ENCODE measurements at places on chromosomes 2 and 18.
A peak's percentile ranks its signal among the peaks of the same experiment; 100 is the strongest.

GRCh38 chr2:138536302-138536701 lies 34.7 kb downstream of the SPOPL start:
- no peak for DNase-seq

- DNase-seq, result no peak
Observed at GRCh38 chr2:886072-887022, 64.3 kb upstream of the SNTG2 start.

- no peak for DNase-seq
Observed at GRCh38 chr18:3910512-3910911, 460.5 kb downstream of the TGIF1 start.

DNA sequence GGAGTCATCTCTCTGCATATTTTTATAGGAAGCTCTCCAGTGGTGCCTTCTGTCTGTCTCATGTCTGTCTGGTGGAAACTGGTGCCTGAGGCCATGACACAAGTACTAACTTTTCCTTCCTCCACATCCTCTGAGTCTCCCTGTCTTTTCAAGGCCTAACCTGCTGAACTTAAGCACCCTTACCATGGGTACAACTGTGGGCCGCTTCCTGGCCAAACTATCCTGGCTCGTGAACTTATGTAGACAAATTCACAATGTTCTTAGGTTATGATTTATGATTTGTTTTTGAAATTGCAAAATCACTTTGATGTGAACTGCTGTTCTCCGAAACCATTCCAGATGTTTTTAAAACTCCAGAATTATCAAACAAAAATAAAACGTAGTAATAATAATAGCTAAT lies 804.5 kb upstream of the POU3F3 start:
- no peak for DNase-seq

- DNase-seq, result no peak
Observed at GRCh38 chr2:21821672-21822227, 698.0 kb downstream of the TDRD15 start.

DNA sequence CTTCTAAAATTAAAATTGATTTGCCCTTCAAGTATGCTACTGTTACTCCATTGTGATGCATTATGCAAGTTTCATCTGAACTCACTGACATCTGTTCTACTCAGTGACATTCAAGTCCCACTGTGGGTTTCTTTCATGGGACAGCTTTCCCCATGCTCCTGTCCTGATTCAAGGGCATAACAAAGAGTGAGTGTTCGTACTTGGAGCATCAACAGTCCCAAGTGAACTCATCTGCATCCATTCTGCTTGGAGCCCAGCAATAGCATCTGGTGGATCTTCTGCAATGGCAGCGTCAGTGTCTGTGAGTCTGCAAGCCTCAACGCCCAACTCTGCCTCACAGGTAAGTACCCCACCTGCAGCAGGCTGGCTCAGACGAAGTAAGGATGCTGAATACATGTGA lies 27.5 kb downstream of the BUB1 start:
- DNase-seq, result no peak

DNA sequence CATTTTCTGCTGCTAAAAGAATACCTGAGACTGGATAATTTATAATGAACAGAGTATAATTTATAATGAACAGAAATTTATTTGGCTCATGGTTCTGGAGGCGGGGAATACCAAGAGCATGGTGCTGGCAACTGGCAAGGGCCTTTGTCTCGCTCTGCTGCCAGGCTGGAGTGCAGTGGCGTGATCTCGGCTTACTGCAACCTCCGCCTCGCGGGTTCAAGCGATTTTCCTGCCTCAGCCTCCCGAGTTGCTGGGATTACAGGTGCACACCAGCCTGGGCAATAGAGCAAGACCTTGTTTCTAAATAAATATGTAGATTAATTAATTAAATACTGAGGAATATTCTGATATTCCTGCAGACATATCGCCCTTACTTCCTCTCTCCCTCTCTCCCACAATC lies 1610.8 kb downstream of the SUCLG1 start:
- DNase-seq, result no peak

DNA sequence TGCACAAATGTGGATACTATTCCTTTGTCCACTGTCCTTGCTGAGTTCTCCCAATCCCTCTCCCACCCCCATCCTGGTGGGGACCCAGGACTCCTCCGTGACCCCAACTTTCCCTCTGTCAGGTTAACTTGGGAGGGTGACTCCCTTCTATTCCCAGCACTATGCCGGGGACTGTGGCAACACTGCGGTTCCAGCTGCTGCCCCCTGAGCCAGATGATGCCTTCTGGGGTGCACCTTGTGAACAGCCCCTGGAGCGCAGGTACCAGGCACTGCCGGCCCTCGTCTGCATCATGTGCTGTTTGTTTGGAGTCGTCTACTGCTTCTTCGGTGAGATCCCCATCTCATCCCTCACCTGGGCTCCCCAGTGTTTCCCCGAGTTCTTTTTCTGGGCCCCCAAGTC lies 739 bp downstream of the TMEM198 start:
- DNase-seq, result no peak

GRCh38 chr2:71675296-71675695 lies 221.9 kb downstream of the DYSF start:
- DNase-seq, result no peak

DNA sequence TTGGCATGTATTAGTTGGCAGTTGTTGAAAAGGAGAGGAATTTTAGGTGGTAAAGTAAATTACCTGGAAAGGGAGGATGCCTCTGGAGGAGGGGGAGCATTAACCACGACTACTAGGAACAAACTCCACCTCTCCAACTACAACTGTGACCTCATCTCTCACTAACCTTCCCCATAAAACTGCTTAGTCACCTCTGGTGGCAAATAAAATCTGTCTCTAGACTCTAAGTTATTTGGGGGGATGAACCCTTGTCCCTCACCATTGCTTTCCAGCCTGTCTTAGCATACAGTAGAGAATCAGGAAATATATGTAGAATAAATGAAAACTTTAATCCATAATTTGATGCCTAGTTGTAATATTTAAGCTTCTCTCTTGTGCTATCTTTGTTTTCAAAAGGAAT lies 27.6 kb upstream of the MYO1B start:
- peak; percentile 24 for DNase-seq

DNA sequence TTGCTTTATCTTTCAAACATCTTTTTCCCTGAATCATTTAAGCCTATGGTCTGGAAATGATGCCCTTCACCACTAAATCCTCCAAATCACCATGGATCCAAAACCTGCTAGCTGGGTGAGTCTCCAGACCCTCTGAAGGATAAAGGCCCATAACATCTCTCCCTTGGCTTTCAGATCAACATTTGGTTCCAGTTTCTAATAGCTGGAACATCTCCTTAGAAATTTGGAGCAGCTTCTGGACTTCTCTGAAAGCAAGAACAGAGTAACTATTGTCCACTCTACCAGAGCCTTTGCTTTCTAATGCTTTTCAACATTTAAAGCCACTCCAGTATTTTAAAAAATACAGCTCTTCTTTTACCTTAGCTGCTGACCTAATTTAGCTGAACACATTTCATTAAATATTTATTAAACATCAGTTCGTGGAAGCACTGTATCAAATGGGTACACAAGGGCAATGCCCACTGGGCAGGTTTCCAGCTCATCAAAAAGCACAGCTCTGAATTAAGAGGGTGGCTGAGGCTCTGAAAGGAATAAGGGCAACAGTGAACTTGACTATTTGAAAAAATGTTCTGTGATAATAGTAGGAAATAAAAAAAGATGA lies 75.3 kb downstream of the GALNT3 start:
- no peak for DNase-seq

DNA sequence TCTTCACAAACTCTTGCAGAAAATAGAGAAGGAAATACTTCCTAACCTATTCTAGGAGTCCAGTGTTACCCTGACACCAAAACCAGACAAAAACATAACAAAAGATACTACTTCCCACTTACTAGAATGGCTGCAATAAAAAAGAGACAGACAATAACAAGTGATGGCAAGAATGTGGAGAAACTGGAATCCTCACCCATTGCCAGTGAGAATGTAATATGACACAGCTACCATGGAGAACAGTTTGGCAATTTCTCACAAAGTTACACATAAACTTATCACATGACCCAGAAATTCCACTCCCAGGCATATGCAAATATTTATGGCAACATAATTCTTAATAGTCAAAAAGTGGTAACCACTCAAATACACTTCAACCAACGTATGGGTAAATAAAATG lies 209.8 kb upstream of the CTAGE1 start:
- no peak for DNase-seq

GRCh38 chr2:175103191-175103590 lies 64.8 kb downstream of the ATF2 start:
- no peak for DNase-seq

DNA sequence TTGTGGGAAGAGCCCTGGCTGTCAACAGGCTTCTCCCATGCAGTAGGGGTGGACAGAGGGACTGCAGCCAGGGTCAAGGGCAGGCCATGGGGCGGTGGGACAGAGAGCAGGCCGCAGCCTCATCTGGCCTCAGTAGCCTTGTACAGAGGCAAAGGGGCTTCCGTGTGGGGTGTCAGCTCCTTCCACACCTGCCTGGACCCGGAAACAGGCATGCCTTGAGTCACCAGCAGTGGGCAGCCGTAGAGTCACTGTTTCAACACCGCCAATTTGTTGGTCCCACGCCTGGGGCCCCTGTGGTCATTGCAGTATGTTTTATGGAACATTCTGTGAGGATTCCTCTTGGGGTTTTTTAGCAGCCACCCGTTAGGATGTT lies 173.0 kb downstream of the SMAD7 start:
- peak; percentile 55 for DNase-seq

DNA sequence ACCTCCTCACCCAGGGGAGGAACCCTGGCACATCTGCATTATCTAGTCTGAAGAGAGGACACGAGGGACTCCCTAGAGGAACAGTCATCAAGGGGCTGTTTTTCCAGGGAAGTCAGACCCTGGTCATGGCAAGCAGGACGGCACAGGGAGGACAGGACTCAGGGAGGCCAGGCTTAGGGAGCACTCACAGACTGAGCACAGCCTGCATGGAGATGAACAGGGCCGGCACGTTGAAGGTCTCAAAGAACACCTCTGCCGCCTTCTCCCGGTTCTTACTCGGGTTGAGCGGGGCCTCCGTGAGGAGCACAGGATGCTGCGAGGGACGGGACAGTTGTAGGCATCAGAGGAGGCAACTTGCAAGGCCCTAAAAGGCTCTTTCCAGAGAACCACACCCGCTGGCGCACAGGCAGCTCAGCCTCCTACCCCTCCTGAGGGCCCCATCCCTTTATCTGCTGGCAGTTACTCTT lies 5.1 kb downstream of the ACTR1B start:
- DNase-seq, result no peak

- DNase-seq, result no peak
Observed at GRCh38 chr2:128272601-128273468, 45.8 kb downstream of the HS6ST1 start.

DNA sequence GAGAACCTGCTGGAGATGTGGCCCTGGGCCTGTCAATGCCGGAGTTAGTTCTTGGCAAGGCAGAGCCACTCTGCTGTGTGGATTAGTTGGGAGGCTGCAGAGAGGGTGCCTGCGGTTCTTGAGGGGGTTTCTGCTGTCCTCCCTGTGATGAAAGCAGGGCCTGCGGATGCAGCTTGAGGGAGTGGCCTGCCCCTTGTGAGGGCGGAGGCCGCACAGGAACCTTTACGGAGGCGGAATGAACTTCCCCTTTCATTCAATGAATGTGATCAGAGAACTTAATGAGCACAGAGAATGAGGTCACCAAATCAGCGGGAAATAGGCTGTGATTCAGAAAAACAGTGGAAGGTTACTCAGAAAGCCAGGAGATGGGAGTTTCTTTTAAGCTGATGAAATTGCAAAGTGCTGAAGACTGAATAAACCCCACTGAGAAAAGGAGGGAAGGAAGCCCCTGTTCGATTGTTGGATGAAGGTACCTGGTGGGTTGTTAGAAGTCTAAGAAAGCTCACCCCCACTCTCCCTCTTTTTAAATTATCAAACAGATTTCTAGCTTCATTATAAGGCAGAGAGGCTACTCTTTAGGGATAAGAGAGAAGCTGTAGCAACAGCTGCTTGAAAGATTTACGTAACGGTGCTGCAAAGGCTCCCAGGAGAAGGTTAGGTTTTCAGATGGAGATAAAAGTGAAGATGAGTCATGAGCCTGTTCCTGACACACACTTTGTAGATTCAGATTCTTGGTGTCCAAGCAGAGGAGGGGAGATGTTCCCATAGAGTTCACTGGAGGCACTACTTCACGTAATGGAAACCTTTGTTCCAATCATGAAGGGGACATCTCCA lies 47.4 kb downstream of the VWA3B start:
- DNase-seq, result peak; percentile 95

DNA sequence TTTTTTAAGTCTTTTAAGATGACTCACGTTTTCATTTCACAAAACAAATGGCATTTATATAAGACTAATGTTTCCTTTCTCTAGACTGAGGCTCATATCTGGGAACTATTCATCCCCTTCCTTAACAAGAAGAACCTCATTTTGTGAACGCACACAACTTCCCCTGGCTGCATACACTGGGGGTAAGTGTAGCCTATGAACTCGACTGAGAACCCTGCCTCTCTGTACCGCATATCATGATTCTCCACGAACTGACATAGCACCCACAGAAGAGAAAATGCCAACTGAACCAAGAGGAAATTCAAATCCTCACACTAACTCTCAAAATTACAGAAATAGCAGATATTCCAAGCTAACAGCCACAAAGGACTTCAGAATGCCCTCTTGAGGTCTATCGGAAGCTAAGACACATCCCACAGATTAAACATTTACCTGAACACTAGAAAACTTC lies 236.7 kb downstream of the TCF4 start:
- no peak for DNase-seq

DNA sequence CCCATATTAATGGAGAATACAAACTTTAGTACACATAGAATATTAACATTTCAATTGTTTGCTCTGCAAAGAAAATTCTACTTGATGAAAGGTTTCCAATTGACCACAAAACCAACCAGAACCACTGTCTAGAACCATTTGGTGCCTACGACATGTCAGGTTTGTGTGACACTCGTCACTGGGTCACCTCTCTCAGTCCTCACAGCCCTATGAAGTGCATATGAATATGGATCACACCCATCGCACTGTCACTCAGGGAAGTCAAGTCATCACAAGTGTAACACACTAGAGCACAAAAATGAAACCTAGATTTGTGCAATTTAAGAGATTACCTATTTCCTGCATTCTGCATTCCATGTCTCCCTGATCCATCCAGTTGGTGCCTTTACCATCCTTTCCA lies 43.7 kb downstream of the PTPN2 start:
- DNase-seq, result no peak

- DNase-seq, result peak; percentile 70
Observed at GRCh38 chr2:62478093-62478580, 27.9 kb downstream of the TMEM17 start.

DNA sequence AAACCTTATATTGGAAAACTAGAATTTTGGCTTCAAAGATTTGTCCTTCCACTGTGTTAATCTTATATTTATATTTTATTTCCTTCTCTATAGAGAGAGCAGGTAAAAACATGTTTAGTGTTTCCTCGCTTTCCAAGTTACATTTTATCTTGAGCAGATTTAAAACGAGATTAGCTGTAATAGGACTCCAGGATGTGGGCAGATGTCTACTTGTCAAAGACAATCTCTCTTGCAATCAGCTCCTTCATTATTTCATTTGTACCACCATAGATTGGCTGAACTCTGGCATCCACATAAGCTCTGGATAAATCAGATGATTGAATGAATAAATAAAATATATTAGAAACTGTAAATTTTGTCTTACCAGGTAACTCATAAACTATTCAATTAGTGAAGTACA lies 17.5 kb upstream of the KANSL1L start:
- DNase-seq, result no peak

GRCh38 chr2:15069149-15069548 lies 436.6 kb downstream of the LRATD1 start:
- DNase-seq, result no peak

- DNase-seq, result no peak
Observed at GRCh38 chr2:95179451-95179850, 13.8 kb downstream of the ZNF2 start.
